Omental fat pad (tissue), 4 donors: ENCODE measurements at places on chromosomes 3 and 15. TPM values are rescaled to one million over a fixed set of nuclear protein-coding genes. Genes with fewer than 3 reads are reported as not detected.

Gene RBP2
- not detected for total RNA-seq

Gene SIDT1
- total RNA-seq = 6.8 TPM

Gene RYR3
- total RNA-seq = 0.65 TPM

Gene FAM219B
- 58.0 TPM for total RNA-seq

Gene CPLX3
- not detected for total RNA-seq

Gene PPCDC
- 13.6 TPM for total RNA-seq
